ENCODE measurements at places on chromosomes 11 and 22.

DNA sequence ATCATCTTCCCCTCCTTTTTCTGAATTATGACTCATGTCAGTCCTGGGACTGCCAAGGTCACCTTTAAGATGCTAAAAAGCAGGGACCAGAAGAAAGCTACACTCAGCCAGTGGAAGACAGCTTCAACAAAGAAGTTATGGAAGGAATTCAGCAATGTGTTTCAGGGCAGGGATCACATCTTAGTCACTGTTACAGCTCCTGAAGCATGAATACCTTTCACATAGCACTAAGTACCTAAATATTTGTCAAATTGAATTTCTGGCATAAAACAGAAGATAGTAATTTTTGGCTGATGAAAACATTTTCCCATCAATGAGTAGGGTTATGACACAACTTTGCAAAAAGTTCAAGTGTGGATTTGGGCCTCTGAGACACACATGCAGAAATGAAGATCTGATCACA, 5.2 kb downstream of the DDB1 start:
- no peak for DNase-seq

GRCh38 chr11:3074912-3075589, 17.8 kb upstream of the CARS1 start:
- no peak for DNase-seq

DNA sequence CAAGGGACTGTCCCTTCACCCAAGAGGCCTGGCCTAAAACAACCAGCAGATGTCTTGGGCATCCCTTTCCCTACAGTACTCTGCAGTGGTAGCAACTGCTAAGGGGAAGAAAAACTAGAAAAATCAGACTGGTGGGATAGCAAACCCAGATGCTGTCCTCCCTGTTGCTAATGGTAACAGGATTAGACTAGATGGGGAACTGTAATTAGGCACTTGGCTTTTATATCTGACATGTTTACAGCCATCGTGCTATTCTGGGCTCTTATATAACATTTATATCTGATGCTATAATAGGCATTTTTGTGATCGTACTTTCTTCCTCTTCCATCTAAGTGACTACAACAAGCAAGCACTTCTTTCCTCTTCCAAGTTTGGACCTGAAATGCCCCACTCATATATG, 316.7 kb downstream of the DLG2 start:
- no peak for DNase-seq

DNA sequence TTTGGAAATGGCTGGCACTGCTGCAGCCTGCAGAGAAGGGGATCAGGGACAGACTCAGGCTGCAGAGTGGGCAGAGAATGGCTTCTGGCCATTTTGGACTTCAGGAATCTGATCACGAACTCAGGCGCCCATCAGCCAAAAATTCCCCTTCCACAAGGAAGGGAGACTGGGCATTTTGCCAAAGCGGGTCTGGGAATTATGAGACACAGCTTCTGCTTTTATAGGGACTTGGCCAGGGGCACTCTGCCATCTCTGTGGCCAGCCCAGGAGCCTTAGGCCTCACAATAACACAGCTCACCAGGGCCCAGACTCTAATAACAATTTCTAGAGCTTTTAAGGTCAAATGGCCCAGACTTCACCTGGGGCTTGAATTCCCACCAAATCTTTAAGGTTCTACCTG, 74.7 kb downstream of the CHST1 start:
- no peak for DNase-seq

DNA sequence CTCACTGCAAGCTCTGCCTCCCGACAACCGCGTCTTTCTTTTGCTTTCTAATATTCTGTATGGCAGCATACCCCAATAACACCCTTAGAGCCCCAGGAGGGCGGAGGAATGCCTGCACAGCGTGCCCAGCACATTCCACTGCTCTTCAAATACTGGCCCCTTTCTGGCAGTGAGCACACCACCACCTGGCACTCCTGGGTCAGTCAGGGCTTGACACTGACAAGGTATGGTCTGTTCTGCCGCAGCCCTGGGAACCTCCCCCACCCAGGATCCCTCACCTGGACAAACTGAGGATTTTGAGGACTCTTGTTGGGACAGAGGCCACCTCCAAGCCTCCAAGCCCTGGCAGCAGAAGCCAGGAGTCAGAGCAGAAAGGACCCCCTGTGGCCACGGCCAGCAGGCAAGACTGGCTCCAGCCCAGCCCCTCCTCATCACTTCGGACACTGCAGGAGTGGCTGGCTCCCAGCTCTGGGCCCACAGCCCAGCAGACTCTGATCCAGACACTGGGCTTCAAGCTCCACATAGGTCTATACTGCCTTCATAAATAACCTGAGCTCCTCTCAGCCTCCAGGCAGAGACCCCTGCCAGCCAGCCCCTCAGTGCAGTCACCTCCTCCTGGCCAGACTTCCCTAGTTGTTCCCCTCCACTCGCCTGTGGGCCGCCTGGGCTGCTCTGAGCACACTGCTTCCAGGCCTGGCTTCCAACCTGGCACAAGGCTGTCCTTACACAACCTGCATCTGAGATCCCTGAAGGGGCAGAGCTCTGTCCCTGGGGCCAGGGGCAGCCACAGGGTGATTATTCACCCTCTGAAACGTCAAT, 14.5 kb downstream of the CARS1 start:
- DNase-seq: no peak

GRCh38 chr11:7555052-7555699, 41.4 kb downstream of the PPFIBP2 start:
- no peak for DNase-seq

GRCh38 chr11:62889126-62889483, 8.4 kb downstream of the SLC3A2 start:
- no peak for DNase-seq

DNA sequence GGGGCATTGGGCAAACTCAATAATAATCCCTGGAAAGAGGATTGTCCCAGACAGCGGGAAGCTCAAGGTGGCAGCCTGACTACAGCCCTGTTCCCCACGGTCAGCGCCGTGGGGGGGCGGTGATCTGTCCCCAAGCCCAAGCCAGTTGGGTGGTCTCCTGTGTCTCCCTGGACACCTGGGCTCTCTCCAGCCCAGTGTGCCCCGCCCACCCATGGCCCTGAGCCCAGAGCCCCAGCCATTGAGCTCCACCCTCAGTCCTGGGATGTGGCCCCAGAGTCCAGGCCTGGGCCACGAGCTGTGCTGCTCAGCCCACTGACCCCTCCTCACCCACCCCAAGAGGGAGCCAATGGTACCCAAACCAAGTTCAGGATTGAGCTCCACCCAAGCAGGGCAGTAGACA, 27.9 kb upstream of the PDE2A start:
- no peak for DNase-seq

Data from COLO829 (cell line).